ENCODE measurements at places on chromosomes 7 and 10.
A peak's percentile ranks its signal among the peaks of the same experiment; 100 is the strongest.

GRCh38 chr10:52742731-52743130 lies 29.9 kb downstream of the MBL2 start:
- no peak for DNase-seq

DNA sequence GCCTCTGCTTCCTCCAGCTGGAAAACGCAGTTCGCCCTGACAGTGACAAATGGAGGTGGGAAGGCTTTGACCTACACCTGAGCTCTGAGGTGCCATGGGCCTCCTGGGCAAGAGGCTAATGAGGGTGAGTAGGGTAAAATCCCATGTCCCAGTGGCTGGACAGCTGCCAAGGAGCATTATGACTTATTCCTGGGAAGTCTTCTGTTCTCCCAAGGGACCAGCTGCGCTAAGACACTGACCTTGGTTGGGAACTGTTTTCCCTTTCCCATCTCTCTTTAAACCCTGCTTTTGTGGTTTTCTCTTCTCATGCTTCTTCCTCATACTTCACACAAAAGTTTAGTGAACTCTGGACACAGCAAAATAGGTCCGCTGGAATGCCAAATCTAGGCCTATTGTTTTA lies 72.6 kb downstream of the COPG2 start:
- DNase-seq: no peak

- no peak for DNase-seq
Measured at GRCh38 chr10:119407254-119407777, 135.2 kb downstream of the RGS10 start.

- no peak for DNase-seq
Measured at GRCh38 chr10:79377557-79378382, 30.5 kb downstream of the PPIF start.

DNA sequence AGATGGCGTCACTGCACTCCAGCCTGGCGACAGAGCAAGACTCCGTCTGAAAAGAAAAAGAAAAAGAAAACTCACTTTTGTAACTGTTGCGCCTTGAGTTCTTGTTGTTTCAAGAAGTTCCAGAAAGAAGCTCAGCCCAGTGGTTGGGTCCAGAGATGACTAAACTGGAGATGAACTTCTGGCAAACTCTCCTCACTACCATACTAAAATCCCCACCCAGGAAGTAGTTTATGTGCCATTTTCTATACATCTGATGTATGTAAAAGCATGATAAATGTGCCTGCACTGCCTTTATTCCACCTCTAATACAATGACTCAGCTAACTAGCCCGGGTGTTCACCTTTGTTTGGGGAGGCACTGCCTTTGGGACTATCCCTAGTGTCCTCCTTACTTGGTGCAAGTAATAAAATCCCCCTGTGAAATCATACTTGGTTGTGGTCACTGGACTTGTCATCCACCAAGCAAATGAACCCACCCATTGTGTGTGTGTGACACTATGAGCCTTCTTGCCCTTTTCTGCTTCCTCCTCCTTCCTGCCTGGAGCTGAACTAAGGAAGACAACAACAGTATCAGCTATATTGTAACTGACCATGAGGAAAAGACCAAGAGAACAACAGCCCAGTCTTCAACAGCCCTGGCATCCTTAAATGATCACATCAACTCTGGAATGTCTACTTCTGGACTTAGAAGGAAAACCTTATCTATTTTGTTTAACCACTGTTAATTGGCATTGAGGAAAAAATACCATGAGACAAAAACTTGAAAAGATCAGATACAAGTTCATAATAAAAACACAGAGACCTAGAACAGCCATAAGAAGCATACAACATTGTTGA lies 33.6 kb downstream of the JMJD1C start:
- no peak for DNase-seq

DNA sequence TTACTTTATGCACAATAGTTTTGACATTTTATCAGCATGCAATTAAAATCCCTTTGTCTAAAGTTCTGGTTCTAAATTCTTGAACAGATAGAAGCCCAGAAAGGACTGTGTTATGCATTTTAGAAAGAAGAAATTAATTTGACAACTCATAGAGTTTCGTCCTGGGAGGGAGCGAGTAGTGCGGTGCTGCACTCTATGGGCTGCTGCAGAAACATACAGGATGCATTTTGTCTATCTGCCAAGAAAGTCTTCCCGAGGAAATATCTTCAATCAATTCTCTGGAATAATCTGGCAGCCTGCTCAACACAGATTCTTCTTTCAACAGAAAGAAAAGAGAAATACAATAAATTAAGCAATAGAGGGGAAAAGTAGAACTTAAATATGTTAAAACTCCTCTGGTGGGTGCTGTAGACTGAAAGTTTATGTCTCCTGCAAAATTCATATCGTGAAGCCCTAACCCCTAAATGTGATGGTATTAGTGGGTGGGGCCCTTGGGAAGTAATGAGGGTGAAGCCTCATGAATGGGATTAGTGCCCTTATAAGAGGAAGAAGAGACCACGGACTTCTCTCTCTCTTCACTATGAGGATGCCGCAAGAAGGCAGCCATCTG lies 39.0 kb upstream of the IFRD1 start:
- peak; percentile 62 for DNase-seq

- DNase-seq: no peak
Measured at GRCh38 chr10:78166261-78166660, 132.6 kb downstream of the RPS24 start.

DNA sequence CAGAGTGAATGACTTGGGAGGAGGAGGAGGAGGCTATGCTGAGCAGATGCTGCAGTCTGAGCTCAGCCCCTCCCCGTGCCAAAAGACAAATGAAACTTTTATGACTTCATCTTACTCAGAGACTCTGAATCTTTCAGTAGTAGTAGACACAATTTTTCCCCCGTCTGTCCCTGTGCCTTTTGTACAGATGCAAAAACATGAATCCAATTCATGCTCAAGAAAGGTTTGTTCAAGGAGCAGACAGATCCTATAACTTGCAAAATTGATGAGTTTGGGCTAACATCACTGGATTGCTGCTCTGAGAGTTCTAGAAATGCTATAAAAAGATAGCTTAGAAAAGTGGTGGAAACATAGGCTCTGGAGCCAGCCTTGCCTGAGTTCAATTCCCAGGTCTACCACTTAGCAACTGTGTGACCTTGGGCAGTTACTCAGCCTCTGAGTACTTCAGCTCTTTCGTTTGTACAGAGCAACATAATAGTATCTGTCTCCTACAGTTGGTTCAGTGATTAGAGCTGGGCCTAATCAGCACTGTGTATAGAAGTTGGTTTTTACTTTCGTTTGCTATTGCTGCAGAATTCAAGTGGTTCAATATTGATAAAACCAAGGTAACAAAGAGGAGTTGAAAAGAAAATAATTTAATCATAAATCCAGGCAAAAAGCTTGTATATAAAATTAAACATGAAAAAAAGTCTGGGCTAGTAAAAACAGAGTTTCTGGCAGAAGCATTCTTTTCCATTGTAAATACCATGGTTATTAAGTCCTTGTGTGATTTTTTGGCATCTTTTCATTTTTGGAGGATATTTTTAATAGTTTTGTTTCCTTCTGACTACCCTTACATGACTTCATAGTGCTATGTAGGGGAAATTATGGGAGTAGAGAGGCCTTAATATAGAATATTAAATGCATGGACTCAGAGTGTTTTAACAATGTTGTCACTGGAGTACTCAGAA lies 174.2 kb upstream of the ZNF32 start:
- peak; percentile 58 for DNase-seq

DNA sequence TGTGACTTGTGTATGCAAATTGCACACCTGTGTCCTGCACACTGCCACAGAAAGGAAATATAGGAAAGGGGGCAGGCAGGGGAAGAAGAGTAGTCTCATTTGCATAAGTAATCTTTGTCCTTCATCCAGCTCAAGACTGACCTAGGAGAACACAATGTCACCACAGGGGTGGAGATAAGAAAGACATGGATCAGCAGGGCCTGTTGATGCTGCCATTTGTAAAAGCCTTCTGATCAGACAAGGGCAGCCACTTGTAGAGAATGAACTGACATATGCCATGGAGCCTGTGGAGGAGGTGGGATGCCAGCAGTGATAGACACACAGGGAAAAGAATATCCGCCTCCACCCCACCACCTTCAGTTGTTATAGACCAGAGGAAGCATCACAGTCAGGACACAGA lies 528.9 kb downstream of the HTR7 start:
- no peak for DNase-seq

DNA sequence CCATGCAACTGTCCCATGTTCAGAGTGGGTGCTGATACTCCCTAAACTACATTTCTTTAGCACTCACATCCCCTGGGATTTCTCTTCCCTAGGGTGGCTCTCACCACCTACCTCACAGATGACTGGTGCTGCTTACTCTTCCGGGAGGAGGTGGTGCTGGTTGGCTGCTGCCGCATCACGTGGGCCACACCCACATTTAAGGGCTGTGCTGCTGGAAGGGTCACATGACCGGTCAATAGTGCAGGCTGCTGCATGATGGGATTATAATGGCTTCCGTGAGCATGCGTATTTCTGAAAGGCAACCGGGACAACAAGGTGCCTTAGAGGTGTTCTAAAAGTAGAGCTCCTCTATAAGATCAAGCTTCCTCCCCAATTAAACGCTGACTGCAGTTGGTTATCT lies 76.8 kb downstream of the CLEC2L start:
- DNase-seq: no peak

DNA sequence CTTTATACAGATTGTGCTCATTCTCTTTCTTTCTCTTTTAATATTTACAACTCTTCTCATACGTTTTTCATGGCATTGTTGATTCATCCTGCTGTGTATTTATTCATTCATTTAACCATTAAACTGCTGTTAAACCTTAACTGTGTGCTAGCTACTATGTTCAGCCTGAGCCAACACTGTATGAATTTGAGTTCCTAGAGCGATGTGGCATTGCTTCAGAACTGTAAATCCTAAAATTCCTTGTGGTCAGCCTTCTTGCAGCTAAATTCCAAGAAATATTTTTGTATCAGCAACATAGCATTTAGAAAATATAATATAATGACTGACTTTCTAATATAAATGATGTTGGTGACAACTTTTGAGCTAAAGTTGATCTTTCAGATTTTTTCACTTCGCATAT lies 184.7 kb upstream of the FZD1 start:
- no peak for DNase-seq

DNA sequence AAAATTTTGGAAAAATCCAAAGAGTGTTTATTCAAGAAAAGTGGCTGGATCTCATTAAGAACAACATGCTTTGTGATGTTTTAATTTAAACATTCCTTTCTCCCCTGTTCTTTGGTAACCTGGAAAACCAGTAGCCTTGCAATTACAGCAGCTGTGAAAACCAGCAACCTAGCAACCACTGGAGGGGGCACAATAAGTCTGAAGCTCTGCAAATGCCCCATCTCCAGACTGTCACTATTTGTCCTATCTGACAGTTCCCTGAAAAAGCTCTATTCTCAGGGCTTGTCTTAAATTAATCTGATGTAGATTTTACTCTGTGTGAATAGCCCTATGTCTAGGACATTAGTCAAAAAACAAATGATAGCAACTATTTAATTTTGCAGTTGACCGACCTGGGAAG lies 137.6 kb upstream of the THSD7A start:
- peak; percentile 19 for DNase-seq

GRCh38 chr10:97584060-97584797 lies at the start of gene HOGA1:
Gene HOGA1, plus strand, starts transcription at chr10:97584389. Its CDS starts 315 bp downstream, at chr10:97584704.
- peak; percentile 67 for DNase-seq

GRCh38 chr7:151792636-151793035 lies 84.3 kb downstream of the PRKAG2 start:
- peak; percentile 56 for DNase-seq

DNA sequence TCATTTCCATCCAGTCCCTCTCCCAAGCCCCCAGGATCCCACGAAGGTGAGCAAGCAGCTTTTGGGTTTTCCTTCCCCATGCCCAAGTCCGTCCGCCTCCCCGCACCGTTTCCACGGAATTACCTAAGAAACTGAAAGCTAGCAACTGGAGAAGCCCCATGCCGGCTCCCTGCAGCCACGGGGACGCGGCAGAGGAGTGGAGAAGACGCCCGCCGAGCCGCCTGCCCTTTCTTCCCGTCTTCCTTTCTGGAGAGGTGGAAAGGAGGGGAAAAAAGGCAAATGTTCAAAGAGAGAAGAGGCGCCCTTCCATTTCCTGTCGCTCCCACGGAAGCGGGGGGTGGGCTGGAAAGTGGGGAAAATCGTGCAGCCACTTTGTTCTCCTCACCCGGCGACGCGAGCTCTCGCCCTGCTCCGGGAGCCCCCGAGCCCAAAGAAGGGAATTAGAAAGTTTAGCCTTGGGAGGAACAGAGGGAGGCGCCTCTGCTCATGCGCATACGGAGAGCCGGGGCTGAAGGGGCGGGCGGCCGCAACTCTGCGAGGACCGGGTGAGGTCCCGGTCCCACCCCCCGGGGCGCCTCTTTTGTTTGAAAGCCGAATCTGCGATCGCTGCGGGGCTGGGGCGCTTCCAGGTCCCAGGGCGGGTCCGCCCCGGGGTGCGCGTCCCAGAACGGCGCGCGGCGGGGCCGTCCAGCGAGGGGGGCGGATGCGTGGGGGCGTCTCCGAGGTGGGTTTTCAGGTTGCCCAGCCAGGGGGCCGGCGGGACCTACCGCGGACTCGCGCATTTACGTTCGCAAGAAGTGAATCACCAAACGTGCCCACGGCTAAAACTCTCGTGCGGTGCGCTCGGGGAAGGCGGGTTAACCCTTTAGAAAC lies at the start of gene LAMB1:
LAMB1 (minus strand) TSS at position 436 of the 873 bp plus-strand sequence; CDS start at position 160, 276 bp downstream.
- peak; percentile 86 for DNase-seq

DNA sequence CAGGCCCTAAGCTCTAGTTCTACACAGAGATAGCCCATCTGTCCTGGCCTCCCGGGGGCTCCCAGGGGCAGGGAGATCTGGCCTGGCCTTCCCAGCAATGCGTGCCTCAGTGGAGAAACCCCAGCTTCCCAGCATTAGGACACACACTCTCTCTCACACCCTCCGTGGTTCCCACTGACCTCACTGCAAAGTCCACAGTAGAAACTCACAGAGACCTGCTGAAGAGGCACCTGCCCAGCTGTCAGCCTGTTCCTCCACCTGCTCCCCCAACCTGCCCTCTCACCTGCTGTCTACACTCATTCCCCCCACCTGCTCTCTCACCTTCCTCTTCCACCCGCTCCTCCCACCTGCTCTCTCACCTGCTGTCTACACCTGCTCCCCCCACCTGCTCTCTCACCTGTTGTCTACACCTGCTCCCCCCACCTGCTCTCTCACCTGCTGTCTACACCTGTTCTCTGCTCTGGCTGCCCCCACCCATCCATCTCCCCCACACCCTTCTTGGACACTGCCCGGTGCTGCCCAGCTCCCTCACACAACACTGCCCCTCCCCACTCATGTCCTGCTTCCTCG lies 21.1 kb upstream of the PFKP start:
- no peak for DNase-seq

DNA sequence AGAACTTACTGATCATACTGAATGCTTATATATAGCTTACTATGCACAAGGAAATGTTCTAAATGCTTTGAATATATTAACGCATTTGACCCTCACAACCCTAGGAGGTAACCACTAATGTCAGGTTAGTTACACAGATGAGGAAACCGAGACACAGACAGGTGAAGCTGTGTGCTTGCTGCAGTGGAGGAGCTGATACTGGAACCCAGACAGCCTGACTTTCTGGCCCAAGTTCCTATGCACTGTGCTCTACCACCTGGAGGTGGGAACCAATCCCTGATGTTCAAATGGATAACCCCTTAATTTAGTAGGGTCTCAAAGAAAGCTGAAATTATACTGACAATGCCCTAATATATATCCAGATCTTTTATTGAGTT lies 119.6 kb downstream of the SORBS1 start:
- DNase-seq: no peak

Data from eye (tissue), 1 donor.